Motor neuron (in vitro differentiated cells): ENCODE measurements at places on chromosomes 4 and X. TPM values are rescaled to one million over a fixed set of nuclear protein-coding genes. Genes with fewer than 3 reads are reported as not detected.

The KDR gene
- total RNA-seq = 6.9 and 7.6 TPM in 2 replicates

The HGFAC gene
- total RNA-seq = 0.93 TPM in 1 of 2 replicates, not detected in the other

The CXCL8 gene
- 1.6 and 3.8 TPM in 2 replicates for total RNA-seq

GRCh38 chrX:134202561-134202960, 34.4 kb upstream of the CCDC160 start:
- ATAC-seq = no peak

DNA sequence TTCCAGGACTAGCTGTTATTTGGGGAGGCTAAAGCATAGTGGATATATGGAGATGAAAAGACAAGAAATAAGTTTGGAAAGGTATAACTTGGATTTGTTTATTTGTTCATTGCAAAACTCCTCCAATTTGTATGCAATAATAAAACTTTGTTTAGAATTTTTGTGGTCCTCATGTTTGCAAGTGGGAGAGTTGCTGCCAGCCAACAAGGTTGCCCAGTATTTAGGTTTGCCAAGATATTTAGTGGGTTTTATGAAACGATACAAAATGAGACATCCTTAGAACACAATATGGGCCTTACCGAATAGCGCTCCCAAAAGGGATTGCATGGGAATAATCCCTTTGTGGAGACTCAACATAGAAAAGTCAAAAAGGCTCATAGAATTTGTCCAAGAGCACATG, 162.1 kb downstream of the INPP4B start:
- ATAC-seq = no peak

- no peak for ATAC-seq
These were observed 56.6 kb downstream of the AREG start for GRCh38 chr4:74501579-74501978.

GRCh38 chr4:183008492-183008891, 90.6 kb upstream of the WWC2 start:
- no peak for ATAC-seq

GRCh38 chr4:83358410-83358809, 23.8 kb upstream of the HPSE start:
- ATAC-seq = no peak
